ENCODE measurements at places on chromosomes 5 and 9.

- DNase-seq: no peak
These were observed 72.9 kb downstream of the PSMB7 start for GRCh38 chr9:124342402-124342775.

GRCh38 chr5:78644129-78644528 is 4.4 kb downstream of the LHFPL2 start:
- DNase-seq: no peak

GRCh38 chr5:72633041-72633445 is 125.8 kb upstream of the ZNF366 start:
- no peak for DNase-seq

GRCh38 chr9:120736881-120737280 is 22.6 kb upstream of the MEGF9 start:
- no peak for DNase-seq

DNA sequence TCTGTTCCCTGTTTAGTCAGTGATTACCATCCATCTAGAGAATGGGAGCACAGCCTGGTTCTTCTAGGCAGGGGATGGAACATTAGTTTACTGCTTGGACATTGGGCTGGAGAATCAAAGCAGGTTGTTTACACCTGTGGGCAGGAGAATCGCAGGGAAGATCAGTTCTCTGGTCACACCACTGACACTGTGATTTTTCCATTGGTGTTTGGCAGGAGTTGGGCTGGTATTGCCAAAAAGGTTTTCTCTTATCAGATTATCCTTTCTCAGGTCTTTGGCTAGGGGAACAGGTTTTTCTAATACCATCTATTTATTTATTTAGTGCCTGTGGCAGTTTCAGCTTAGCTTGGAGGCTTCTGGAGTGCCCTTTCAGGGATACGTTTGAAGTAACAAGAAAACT is 219.3 kb upstream of the GRIN3A start:
- DNase-seq: no peak
